Fibroblast of villous mesenchyme (primary cell): ENCODE measurements at places on chromosomes 16 and 17. TPM values are rescaled to one million over a fixed set of nuclear protein-coding genes. Genes with fewer than 3 reads are reported as not detected.

Gene ALOX15B
- not detected in 2 replicates for total RNA-seq

DNA sequence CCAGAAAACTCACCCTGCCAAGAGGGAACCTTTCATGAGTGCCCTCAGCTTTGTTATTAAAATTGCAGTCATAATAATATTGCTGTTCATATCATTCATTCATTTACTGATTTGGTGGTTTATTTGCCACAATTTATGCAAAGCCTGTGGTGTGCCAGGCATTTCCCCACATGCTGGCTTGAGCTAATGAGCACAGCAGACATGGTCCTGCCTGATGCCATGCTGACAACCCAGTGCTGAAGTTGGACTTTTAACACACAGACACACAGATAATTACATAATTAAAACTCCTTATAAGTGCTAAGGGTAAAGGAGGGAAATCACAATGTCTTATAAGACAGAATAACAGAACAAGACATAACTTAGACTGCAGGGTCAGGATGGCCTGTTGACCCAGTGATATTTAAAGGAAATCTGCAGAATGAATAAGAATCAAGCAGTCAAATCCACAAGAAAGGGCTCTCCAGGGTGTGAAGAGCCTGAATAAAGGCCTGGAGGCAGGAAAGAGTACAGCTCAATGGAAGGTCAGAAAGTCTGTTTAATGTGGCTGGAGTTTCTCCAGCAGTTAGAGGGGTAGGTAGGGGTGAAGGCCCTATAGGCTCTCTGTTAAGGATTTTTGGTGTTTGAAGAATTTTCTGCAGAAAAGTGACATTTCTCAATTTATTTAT lies 196.9 kb upstream of the CDH11 start:
- no peak for DNase-seq

- DNase-seq, result no peak
These were observed 680.7 kb upstream of the SALL1 start for GRCh38 chr16:51831595-51832367.

GRCh38 chr17:12421646-12422306 lies 243.9 kb upstream of the MYOCD start:
- peak; percentile 39 for DNase-seq

- no peak for DNase-seq
These were observed 1011.9 kb downstream of the CDH8 start for GRCh38 chr16:61024180-61024900.

GRCh38 chr16:86578611-86579267 lies 390 bp downstream of the FOXL1 start:
- DNase-seq, result peak; percentile 64

DNA sequence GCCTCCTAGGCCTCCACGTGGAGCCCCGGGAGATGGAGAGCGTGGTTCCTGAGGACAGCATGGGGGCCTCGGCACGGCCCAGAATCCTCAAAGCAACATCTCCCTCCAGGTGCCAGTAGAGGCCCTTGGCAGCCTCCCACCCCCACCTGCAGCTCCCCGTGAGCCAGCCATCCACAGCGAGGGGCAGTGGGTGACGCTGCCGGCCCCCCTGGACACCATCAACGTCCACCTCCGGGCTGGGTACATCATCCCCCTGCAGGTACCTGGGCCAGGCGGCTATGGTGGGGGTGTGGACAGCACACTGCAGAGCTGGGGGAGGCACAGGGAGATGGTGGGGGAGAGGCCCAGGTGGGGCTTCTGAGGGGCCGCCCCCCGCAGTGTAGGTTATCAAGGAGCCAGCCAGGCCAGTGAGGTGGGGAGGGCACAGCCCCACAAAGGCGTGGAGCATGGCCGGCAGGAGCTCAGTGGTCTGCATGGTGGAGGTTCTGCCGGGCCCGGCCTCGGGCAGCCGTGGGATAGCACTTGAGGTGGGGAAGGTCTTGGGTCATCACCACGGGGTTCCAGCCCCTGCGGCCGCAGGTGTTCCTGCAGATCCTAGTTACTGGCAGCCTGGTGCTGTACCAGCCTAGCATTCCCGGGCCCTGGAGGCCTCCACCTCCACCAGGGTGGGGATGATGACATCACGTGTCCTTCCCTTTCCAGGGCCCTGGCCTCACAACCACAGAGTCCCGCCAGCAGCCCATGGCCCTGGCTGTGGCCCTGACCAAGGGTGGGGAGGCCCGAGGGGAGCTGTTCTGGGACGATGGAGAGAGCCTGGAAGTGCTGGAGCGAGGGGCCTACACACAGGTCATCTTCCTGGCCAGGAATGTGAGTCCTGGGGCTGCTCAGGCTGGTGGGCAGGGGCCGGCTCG lies 16.4 kb downstream of the GAA start:
- no peak for DNase-seq

DNA sequence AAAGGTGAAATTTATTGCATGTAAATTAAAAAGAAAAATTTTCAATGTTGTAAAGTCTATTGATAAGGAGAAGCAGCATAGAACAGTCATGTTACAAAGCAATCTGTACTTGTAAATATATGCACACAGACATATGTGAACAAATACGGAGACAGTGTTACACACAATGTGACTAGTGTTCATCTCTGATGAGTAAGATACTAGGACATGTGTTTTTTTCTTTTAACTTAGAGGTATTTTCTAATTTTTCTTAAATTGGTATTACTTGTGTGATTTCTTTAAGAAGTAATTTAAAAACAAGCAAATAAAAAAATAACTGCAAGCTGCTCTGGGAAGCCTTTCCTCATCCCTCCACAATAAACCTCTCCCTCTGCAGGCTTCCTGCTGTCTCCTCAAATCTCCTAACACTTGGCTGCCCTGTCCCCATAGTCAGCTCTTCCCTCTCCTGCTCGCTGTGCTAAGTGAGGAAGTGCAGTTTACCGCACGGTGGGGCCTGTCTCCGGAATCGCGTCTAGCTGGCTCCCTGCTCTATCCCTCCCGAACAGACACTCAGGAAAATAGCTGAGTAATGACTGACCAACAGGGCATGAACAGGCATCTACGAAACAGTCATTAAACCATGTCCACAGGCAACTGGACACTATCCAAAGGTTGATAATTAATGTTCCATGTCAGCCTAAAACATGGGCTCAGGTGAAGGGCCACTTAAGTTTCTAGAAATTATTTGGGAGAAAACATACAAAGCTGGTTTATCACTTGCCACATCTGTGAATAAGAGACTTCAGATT lies 35.9 kb downstream of the CMTM4 start:
- peak; percentile 89 for DNase-seq

Gene KRT23
- under 0.01 and 1.7 TPM in 2 replicates for total RNA-seq

Gene PNMT
- total RNA-seq, result not detected in 2 replicates

GRCh38 chr17:8934346-8934745 lies 31.2 kb downstream of the PIK3R5 start:
- no peak for DNase-seq

DNA sequence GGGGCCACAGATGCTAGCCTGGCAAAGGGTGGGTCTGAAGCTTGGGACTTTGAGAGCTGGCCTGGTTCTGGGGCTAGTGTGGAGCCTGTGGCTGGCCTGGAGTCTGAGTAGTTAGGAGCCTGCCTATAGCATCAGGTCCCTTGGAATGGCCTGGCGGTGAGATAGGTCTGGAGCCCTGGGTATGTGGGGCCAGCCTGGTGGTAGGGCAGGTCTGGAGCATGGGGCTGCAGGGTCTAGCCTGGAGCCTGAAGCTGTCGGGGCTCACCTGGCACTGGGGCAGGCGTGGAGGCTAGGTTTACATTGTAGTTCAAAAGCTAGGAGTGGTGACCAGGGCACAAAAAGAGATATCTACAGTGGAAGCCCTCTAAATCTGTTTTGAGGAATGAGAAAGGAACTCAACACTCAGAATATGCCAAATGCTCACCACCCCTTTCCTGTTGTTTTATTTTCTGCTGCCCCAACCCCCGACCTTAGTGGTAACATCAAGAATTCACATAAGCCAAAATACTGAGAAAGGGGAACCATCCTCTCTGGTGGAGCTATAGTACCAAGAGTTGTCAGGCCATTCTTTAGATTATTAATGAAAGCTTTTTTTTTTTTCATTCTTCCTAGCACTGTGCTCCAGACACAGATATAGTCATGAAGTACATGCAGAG lies 100.3 kb downstream of the TANC2 start:
- DNase-seq, result no peak

DNA sequence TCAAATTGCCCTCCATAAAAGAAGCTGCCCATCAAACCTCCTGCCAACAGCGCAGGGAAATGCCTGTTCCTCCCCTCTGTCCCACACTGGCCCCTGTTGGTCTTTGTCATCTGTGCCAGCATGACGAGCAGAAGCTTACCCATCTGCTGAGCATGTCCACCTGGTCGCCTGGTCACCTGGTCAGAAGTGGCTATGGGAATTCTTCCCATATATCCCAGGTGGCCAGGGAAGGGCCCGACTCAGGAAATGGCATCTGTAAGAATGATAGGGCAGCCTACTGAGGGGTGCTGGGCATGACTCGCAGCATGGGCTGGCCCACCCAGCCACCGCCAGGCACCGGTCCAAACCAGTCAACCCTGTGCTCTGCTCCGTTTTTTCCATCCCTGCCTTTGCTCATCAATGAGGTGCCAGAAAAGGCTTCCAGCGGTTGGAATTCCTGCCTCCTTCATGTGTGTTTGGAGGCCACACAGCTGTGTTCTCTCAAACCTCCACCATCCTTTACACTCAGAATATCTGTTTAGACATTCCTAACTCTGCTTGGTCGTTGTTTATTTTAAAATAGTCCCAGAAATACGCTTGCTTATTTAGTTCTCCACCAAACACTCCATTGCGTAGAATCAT lies 145.2 kb downstream of the CLEC16A start:
- DNase-seq, result peak; percentile 98
